ENCODE measurements at places on chromosomes 5 and 9.
A peak's percentile ranks its signal among the peaks of the same experiment; 100 is the strongest.

GRCh38 chr9:125996791-125997190, 249.6 kb downstream of the PBX3 start:
- DNase-seq, result no peak

DNA sequence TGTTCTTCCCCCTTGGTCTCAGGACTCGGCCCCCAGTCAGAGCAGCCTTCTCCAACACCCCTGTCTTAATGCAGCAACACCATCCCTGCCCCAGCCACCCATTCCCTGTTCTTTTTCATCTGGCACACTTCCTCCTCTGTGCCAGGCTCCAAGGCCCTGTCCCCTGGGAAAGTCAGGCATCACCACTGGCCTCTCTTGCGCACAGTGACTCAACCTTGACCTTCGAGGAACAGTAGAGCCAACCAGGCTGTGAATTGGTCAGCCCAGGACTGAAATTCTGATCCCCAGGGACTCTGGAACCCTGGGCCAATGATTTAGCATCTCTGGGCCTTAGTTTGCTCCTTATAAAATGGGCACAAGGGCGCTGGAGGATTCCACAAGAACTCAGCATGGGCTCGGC, 10.5 kb upstream of the RALGDS start:
- no peak for DNase-seq

GRCh38 chr9:136117916-136118319, 757 bp downstream of the TMEM250 start:
- DNase-seq, result no peak

- no peak for DNase-seq
Measured at GRCh38 chr5:22560147-22560546, 293.0 kb downstream of the CDH12 start.

DNA sequence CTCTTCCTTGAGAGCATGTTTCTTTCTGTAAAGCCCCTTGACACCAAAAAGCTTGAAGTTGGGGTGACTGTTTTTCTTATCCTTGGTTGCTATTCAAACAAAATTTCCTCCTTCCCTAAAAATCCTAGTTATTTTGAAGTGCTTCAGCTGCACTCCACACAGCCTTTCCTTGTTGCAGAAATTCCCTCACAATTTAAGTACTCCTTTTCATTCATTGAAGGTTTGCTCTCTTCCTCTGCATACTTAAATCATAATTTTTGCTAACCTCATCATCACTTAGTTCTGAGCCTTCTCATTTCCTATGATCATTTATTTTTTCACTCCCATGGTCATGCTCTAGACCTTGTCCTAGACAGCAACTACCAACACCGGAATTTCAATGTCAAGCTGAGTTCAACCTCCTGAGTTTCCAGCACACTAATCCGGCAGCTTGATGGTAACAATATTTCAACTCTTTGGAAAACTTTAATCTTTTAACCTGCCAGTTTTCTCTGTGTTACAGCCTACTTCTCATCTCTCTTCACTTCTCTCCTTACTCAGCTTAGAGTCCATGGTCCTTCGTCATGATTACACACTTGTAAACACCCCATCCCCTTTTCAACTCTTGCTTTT, 78.7 kb upstream of the ACTBL2 start:
- no peak for DNase-seq

DNA sequence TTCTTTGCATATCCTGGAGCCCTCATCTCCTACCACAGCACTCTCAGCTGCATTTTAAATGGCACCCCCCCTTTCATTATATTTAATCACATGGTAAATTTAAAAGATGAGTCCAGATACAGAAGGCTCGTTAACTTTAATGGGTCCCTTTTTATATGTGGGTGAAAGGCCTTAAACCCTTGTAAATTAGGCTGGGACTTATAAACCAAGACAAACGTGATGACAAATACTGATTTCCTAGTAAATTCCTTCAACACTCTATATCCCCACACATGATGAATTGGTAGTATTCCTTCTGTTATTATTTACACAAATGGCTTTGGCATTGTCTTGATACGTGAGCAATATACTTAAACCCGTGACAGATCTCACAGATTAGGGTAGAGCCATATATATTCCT, 210.6 kb downstream of the CAAP1 start:
- DNase-seq, result no peak

- no peak for DNase-seq
Measured at GRCh38 chr5:155189981-155190380, 176.4 kb downstream of the KIF4B start.

- no peak for DNase-seq
Measured at GRCh38 chr5:6587171-6587570, 45.7 kb downstream of the NSUN2 start.

- DNase-seq, result no peak
Measured at GRCh38 chr5:38753141-38753540, 92.7 kb upstream of the OSMR start.

DNA sequence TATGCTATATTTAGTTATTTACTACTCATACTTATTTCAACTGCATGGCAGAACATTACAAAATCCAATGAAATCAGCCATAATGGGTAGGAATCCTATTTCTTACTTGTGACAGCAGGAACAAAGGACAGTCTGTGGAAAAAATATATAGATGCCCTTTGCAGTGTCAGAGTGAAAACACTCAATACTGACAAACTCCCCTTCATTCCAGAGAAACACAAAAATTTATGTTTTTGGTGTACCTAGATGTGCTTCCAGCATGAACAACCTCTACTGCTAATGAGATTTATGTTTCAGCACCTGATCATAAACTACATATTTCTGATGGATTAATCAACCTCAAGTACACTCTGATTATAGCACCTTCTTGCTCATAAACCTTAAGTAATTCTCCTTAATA, 132.4 kb downstream of the CDH10 start:
- no peak for DNase-seq

DNA sequence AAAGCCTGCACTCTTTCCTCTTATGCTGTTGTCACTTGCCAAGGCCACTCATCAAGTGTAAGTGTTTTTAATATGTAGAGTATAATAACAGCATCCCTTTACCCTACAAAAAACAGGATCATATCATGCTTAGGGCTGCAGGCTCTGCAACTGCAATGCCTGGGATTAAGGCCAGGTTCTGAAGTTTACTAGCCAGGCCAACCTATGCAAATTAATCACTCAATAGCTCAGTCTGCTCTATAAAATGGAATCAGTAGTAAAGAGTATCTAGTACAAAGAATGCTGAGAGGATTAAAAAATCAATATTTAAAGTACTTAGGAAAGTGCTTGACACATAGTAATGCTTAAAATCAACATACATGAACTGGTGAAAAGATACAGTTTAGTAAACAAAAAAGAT, 253.3 kb downstream of the EDIL3 start:
- DNase-seq, result no peak

GRCh38 chr5:74977471-74977870, 74.9 kb downstream of the GCNT4 start:
- no peak for DNase-seq

DNA sequence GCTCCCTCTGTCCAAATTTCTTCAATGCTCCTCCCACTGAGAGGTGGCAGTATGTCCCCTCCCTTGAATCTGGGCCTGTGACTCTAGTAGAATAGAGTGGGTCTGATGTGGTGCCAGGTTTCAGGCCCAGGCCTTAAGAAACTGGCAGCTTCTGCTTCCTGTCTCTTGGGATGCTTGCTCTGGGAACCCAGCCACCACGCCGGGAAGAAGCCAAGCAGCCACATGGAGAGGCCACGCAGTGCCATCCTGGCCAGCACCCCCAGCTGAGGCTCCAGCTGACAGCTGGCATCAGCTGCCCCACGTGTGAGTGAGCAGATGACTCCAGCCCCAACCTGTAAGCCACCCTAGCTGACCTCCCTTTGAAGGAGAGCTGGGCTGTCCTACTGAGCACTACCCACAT, 7.3 kb upstream of the TSPAN17 start:
- DNase-seq, result no peak

DNA sequence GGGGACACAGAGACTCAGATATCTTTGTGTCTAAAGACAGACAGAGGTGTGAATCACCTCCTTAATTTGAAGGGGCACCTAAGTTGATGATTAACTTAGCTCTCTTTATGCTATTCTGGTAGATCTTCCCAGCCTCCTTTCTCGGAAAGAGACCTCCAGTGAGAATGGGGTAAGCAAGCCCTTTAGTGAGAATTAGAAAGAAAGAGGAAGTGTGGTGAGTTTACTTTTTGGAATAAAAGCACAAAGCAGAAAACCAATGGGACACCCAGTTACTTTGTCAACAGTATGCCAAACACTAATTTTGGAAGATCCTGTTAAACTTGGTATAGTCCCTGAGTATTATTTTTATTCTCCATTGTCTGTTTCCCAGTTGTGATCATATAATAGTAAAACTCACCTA, 302.8 kb upstream of the RASA1 start:
- no peak for DNase-seq

- no peak for DNase-seq
Measured at GRCh38 chr5:175417384-175417783, 26.6 kb downstream of the DRD1 start.

GRCh38 chr5:84255315-84255714, 129.4 kb downstream of the EDIL3 start:
- DNase-seq, result peak; percentile 40

- no peak for DNase-seq
Measured at GRCh38 chr5:14684757-14685156, 20.2 kb downstream of the OTULIN start.

GRCh38 chr5:143197260-143197656, 206.2 kb downstream of the NR3C1 start:
- no peak for DNase-seq

DNA sequence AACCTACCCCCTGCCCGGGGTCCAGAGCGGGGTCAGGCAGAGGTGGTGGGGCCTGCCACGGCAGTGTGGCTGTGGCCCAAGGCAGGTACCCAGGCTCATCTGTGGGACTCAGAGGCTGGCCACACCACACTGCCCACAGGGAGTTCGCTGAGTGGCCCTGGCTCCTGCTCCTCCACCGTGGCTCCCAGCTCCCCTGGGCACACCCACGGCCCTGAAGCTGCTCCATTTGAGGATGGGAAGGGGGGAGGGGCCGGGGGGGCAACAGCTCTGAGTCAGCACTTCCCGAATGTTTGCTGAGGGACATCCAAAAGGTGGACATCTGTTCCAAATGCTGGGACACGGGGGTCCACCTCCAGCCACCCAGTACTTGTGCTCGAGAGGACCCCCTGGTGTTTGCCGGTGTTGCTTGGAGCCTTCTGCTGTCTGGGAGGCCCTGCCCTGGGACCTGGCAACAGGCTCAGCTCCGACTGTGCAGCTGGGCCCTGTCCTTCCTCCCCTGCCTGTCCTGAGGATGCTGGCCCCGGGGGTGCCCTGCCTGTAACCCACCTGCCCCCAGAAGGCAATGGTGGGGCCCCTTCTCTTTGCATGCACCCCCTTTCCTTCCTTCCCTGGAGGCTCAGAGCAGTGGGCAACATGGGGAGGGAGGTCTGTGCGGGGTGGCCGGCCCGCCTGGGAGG, 2.5 kb upstream of the NRARP start:
- DNase-seq, result no peak

DNA sequence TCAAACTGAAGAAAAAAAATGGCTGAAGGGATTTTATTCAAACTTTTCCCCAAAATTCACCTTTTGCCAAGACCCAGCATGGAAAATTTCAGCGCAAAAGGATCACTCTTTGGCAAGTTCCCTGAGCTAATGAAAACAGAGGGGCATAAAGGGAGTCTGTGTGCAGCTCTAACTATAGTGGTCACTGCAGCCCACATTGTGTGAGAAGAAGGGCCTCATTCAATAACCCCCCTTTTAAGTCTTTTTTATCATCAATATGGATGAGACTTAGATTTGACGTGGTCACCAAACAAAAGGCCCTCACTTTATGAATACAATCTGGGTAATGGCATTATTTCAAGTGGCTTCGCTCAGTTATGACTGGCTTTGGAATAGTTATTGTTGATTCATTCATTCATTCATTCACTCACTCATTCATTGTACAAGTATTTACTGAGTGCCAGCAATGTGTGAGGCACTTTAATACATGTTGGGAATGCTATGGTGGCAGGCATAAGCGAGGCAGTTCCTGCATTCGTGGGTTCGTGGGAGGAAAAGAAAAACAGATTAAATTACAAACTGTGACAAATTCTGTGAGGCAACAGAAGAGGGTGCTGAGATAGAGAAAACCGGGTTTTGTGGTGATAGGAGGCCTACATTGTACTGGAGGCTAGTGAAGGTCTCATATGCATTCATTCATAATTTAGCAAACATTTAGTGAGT, 145.7 kb upstream of the KLF4 start:
- no peak for DNase-seq

DNA sequence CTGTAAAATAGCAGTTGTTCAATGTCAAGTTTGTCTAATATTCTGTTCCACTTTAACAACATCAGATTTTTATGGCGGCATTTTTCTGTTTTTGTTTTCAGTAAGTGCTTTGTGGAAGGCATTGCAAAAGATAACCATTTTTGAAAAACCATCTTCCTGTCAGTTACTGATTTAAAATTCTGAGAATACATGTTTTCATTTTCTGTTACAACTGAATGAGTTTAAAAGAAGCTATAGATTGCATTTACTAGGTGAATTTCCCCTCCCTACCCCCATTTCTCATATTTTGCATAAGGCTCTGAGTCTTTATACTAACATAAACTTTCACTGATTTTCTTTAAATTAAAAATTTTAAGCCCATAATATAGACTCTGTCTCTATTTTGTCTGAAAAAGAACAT, 4.6 kb upstream of the ERAP2 start:
- no peak for DNase-seq

- DNase-seq, result no peak
Measured at GRCh38 chr9:107615321-107615720, 125.8 kb upstream of the KLF4 start.

- DNase-seq, result no peak
Measured at GRCh38 chr9:102700936-102701335, 294.2 kb upstream of the CYLC2 start.

DNA sequence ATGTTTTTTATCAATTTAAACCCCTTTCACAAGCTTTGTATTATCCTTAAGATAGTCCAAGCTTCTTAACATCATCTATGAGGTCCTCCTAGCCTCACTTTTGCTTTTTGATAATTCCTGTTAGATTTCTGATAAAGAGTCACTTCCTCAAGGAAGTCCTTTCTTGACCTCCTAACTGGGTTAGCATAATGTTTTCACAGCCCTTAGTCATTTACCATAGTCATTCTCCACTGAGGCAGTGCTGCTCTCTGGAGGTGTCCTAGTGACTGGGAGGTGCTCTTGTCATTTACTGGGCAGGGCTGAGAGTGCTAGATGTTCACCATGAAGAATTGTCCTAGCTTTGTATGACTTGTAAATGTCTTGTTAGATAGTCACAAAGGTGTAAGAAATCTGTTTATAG, 26.4 kb downstream of the TNPO1 start:
- no peak for DNase-seq

GRCh38 chr5:171975262-171975876, 31.1 kb downstream of the FBXW11 start:
- DNase-seq, result no peak

- DNase-seq, result no peak
Measured at GRCh38 chr5:77170-77501, 14.8 kb upstream of the PLEKHG4B start.

- no peak for DNase-seq
Measured at GRCh38 chr5:131990716-131991115, 20.7 kb downstream of the ACSL6 start.

GRCh38 chr9:75855509-75855908, 35.0 kb upstream of the PCSK5 start:
- DNase-seq, result peak; percentile 75

GRCh38 chr5:57466544-57466943, 16.1 kb downstream of the ACTBL2 start:
- DNase-seq, result no peak

Data from Karpas-422 (cell line).